GM04504 (cell line): ENCODE measurements at places on chromosomes 3 and 15.

DNA sequence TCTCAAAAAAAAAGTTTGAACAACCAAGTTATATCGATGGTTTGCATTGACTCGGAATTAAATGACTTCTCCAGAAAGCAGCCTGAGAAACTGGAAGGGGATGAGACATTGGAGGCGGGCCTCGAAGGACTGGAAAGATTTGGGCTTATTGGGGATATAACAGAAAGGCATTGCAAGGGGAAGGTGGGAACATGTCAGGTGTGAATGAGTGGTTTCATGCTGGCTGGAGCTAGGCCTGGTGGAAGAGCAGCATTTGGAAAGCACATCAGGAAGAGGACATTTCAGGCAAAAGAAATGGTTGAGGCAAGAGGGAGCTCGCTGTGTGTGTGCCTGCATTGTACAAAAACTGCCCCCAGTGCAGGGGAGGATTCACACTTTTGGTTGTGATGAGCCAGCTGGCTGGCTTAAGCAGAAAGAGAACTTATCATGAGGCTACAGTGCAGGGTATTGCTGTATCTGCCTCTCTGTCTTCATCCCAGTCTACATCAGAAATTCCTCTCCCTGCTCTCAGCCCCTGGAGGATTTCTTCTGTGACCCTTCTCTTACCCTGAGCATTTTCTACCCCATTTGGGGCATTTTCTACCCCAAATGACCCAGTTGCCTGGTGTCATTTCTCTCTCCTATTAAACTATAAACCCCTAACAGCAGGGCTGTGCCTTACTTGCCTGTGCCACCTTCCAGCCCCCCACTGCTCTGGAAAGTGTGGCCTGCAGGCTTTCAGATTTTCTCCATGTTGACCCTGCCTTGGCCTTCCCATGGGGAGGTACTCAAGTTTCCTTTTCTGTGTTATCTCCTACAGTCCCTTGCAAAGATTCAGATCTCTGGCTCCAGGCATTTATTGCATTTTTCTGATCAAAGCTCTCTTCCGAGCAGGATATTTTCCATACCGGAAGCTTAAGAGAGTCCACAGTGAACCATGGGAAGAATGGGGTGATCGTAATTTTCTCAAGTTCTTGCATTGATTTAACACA is 64.4 kb upstream of the FLNB start:
- no peak for DNase-seq

GRCh38 chr3:43418601-43419272 is 132.4 kb downstream of the SNRK start:
- DNase-seq, result no peak

DNA sequence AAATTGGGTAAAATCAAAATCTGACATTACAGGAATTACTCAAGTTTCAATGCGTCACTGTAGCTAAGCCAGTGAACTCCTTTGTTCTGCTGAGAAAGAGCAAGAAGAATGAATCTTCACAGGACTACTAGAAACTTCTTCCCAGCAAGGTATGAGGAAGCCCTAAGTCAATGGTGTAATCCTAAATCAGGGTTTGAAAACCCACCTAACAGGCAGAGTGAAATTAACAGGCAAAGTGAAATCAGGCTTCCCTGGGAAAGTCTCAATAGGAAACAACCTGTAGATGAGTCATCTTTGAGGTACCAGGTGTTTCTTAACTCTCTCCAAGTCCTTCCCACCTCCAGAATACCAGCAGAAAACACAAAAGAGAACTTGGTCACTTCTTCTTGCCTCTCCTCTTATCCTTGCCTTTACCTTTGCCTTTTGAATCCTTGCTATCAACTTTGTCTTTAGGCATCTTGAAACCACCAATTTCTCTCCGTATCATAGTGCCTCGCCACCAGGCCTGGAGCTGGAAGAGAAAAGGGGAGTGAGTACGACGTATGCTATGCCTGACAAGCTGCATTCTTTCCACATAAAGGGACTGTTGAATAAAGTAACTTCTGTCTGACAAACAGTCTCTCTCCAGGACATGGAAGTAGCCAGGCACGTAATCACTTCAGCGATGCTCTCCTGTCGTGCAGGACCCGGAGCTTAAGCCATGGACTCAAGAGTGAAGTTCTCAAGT is 60.6 kb upstream of the RPL35A start:
- DNase-seq, result no peak

DNA sequence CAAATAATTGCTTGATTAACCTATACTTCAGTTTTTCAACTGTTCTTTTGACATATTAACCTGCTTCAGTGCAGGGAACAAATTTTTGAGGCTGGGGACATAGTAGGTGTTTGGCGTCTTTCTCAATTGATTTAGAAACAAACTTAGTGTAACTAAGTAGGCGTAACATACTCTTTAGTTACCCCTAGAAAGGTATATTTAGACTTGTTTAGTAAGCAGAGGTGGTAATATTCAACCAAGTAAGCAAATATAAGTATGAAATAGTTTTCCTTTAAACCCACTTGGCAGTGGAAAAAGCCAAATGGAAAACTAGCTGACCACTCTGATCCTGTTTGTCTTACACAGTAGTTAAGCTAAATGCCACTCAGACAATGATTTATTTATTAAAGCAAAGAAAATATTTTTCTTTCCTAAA is 113.2 kb downstream of the MBNL1 start:
- no peak for DNase-seq

GRCh38 chr3:146496726-146497125 is 27.4 kb upstream of the PLSCR2 start:
- DNase-seq, result no peak

DNA sequence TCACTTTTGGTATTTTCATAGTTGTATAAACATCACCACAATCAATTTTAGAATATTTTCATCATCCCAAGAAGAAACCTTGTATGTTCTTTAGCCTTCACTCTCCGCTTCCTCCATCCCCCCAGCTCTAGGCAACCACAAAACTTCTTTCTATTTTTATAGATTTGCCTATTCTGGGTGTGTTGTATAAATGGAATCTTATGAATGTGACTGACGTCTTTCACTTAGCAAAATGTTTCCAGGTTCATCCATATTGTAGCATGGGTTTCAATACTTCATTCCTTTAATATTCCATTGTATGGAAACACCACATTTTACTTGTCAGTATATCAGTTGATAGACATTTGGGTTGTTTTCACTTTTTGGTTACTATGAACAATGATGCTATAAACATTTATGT is 335.8 kb upstream of the GOLIM4 start:
- no peak for DNase-seq

- peak; percentile 47 for DNase-seq
Measured at GRCh38 chr3:108036984-108037741, 53.7 kb downstream of the CD47 start.

- no peak for DNase-seq
Measured at GRCh38 chr3:14412831-14413380, 10.5 kb downstream of the SLC6A6 start.

DNA sequence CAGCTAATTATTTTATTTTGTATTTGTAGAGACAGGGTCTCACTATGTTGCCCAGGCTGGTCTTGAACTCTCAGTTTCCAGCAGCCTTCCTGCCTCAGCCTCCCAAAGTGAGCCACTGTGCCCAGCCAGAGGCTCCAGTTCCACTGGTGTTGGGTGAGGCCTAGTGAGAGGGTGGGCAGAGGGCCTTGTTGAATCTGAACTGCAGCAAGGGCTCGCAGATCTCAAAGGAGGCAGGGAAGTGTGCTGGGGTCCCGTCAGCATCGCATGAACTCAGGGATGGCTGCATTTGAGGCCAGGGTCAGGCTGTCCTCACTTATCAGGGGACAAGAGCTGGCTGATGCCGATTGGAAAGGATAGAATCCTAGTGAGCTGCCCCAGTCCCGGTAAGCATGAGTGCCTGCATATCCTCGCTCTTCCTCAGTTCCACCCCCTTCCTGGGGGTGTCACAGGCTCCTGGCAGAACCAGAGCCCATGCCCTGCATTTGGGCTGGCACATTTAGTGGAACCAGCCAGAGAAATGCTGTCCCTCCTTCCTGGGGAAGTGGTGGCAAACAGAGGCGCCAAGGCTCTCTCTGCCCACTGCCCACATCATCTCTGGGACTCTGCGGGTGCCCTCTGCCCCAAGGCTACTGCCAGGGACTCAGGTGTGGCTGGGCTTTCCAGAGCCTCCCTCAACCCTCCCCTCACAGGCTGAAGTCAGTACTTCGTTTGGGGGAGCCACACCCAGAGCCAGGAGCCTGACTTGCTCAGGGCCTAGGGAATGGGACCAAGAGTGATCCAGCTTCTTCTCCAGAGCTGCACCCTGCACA is 24.1 kb downstream of the ALS2CL start:
- DNase-seq, result no peak

- DNase-seq, result no peak
Measured at GRCh38 chr3:44098656-44099415, 142.8 kb upstream of the TOPAZ1 start.

DNA sequence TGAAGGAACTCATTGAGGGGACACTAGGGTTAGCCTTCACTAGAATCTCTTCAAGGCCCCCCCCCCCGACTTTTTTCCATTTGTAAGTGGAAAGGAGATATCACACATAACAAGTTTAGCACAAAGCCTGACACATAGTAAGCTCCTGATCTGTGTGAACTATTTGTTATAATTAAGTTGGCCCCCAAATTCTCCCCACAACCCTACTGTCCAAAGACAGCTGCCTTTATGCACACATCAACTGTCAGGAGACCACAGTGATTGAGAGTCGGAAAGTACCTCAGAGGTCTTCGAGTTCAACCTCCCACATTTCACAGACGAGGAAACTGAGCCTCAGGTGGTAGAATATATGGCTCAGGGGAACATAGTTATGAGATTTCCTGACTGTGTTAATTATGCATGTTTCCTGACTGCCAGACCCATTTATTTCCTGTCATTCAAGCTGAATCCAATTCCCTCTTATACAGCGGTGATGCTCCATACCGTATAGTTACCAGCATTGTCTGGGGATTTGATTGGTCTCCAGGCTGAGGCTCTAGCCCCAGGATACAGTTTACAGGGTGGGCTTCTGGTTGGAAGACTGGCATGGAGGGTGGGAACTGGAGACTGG is 227.4 kb upstream of the CMC1 start:
- DNase-seq, result no peak

DNA sequence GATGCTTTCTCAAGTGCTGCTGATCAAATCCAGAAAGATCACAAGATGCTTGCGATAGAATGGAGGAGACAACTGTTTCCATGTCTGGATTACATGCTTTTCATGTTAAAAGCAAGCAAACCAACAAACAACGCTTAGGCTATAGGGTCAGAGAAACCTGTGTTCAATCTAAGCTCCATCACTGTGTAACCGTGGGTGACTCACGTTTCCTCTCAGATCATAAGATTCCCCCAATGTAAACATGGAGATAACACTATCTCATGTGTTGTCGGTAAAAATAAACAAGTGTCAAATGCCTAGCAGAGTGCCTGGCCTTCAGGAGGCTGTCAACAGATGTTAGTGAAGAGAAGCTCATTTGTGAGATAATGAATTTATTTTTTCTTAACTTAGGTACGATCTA is 907.8 kb downstream of the NTRK3 start:
- no peak for DNase-seq

DNA sequence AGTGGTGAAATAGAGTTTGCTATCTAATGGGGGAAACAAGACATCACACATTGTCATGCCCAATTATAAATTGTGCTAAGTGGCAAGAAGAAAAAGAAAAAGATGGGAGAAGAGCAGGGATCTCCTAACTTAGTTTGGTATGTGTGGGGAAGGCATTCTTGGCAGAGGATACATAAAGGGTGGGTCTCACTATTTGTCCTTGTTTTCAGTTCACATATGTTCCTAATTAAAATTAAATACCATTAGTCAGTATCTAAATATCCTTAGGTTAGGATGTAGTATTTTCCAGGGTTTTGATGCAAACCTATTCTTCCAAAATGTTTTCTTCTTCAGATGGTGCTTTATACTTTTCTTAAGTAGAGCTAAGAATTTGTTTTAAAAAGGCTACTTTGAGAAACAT is 173.7 kb downstream of the B3GALNT1 start:
- no peak for DNase-seq

GRCh38 chr3:177764377-177764912 is 567.2 kb upstream of the TBL1XR1 start:
- DNase-seq, result no peak

GRCh38 chr15:44882499-44882968 is 74.0 kb upstream of the TERB2 start:
- no peak for DNase-seq
